SHP77 (cell line): ENCODE measurements at places on chromosomes 3 and 15.

DNA sequence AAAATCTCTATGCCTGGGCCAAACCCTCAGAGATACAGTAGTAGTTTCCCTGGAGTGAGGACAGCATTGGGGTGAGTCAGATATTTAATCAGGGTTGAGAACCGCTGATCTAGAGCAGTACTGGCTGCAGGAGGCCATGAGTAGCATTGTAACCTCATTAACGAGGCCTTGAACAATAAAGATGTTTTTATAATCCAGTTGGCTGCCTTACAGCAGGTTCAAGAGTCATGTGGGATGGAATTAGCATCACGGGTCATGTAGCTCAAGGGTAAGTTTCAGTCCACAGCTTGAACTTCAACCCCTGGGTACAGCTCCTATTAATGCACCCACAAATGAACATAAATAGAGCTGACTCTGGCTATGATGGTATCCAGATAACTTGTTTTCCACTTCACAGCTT lies 5.1 kb downstream of the HPS3 start:
- no peak for DNase-seq

DNA sequence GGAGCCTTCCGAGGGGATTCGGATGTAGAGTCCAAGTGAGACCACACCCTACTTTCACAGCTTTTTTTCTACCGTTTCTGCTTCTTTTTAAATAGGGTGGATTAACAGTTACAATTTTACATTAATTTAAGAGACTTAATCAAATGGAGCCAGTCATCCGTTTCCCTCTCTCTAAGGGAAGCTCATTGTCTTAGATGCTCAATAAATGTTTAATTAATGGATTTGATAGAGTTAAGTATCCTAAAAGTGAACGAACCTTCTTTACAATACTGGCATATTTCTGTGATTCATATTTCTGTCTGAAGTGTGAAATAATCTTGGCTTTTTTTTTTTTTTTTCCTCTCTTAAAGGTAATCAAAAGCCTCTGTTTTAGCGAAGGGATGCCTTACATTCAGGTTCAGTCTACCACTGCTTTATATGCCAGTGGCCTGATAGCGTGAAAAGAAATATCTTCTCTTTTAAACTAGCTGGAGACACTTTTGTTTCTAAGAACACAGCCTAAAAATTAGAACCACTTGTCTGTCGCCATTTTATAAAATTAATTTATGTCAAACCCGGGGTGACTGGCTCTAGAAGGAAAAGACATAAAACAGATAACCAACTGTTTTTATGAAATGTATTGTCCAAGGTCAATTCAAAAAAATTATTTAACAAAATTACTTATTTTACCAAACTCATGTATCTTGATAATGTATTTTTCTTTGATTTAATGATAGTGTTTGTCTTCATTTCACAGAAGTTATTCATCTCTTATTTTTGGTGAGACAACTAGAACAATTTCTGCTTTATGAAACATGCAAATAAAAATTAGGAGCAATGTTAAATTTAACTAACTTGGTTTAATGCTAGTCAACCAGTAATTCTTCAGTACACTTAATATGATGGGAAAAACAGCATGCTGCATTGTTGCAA lies 2.5 kb upstream of the CTNNB1 start:
- DNase-seq, result no peak

GRCh38 chr3:12914088-12914487 lies 72.7 kb upstream of the RPL32 start:
- no peak for DNase-seq

GRCh38 chr3:179174316-179174715 lies 26.2 kb downstream of the PIK3CA start:
- no peak for DNase-seq

DNA sequence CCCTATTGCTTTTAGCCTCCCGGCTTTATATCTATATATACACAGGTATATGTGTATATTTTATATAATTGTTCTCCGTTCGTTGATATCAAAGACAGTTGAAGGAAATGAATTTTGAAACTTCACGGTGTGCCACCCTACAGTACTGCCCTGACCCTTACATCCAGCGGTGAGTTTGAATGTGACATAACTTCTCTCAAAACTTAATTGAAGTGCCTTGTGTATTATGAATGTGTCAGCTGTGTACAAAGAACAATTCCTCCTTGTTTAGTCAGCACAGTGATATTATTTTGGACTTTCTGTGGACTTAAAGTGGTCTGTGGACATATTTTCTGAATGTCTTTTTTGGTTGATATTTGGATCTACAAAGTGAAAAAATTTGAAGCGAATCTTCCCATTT lies 220 bp downstream of the TP63 start:
- DNase-seq, result no peak

DNA sequence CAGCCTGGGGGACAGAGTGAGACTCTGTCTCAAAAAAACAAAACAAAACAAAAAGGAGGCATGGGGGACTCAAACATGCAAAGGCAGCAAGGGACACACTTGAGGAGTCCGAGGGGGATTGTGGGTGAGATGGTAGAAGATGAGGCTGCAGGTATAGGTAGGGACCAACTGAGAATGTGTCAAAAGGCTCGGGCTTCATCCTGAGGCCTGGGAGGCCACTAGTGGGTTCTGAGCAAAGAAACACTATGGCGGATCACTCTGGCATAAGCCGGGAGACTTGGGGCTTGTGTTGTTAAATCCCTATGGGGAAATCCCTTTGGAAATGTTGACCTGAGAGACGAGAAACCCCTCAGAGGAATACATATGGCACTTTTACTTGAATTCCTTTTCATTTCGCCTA lies 21.2 kb downstream of the ZNF710 start:
- no peak for DNase-seq

DNA sequence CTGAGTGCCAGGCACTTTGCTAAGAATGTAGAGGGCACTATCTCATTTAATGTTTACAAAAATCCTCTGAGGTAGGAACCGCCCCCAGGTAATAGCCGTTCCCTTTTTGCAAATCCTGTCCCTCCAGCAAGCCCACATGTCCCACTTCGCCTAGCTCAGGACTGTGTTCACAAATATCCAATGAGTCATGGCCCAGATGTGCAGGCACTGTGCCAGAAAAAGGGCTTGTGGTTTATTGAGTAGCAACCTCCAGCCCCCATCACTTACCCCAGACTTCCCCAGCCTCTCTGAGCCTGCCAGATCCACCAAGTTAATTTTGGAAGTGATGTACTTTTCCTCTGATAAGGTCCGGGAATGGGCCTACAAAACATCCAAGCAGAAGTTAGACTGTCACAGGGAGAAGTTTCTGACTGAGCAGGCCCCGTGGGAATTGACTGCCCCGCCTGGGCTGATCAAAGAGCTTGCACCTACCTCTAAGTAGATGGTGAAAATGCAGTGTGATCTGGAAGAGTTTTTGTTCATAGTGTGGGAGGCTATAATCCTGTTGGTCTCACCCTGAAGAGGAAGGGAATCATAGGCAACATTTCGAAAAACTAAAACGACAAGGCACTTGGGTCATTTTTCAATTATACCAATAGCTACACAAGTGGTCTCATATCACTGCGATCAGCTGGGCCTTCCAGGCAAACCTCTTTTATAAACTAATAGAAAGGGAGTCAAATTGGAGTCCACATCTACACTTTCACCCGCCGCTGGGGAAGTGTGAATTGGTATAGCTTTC lies 15.7 kb downstream of the KIF9 start:
- DNase-seq, result peak; percentile 2

- no peak for DNase-seq
Measured at GRCh38 chr15:44909423-44909822, 47.1 kb upstream of the TERB2 start.

GRCh38 chr3:79154865-79155264 lies 612.9 kb downstream of the ROBO1 start:
- DNase-seq, result no peak

- DNase-seq, result no peak
Measured at GRCh38 chr3:111939873-111940272, 39.0 kb upstream of the ABHD10 start.

GRCh38 chr3:155078711-155079467 lies 1.2 kb upstream of the MME start:
- no peak for DNase-seq

DNA sequence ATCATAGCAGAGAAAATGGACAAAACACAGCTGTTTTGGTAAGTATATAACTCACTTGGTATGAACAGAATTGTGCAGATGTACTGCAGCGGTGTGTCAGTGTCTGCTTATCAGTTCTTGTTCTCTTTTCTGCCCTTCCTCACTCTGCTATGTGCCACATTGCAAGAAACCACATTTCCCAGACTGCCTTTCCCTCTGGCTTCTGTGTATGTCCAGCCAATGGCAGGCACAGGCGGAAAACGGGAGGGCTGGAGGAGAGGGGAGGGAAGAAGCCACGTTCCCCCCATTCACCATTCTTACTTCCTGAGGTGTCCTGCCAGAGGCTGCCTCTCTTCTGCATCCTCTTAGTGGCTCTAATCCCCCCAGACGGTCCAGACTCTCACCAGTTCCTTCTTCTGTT lies 15.4 kb downstream of the HHLA2 start:
- DNase-seq, result peak; percentile 9

- DNase-seq, result no peak
Measured at GRCh38 chr3:100361897-100362296, 27.3 kb downstream of the NIT2 start.

DNA sequence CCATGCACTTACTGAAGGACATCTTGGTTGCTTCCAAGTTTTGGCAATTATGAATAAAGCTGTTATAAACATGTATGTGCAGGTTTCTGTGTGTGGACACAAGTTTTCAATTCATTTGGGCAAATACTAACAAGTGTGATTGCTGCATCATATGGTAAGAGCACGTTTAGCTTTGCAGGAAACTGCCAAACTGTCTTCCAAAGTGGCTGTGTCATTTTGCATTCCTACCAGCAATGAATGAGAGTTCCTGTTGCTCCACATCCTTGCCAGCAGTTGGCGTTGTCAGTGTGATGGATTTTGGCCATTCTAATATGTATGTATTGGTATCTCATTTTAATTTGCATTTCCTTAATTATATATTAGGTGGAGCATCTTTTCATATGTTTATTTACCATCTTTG lies 280.1 kb downstream of the SV2B start:
- no peak for DNase-seq

- DNase-seq, result no peak
Measured at GRCh38 chr3:188788621-188789081, 383.1 kb upstream of the TPRG1 start.

DNA sequence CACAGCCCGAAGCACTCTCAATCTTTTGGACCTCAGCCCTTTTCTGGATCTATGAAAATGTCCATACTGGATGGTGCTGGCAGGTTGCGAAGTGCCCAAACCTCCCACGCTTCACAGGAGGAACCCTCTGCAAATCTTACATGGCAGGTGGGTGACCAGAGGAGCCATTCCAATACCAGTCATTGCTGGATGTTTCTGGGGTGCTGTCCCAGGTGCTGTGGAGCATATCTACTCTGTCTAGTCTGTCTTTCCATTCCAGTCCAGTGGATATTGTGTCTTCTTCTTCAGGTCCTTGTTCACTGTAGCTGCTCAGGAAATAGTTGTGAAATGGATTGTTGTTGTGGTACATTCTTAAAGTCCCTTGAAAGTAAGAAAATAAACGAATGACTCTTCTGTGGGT lies 10.7 kb upstream of the ADIPOQ start:
- no peak for DNase-seq

- DNase-seq, result no peak
Measured at GRCh38 chr3:129481766-129482332, 41.8 kb downstream of the IFT122 start.

DNA sequence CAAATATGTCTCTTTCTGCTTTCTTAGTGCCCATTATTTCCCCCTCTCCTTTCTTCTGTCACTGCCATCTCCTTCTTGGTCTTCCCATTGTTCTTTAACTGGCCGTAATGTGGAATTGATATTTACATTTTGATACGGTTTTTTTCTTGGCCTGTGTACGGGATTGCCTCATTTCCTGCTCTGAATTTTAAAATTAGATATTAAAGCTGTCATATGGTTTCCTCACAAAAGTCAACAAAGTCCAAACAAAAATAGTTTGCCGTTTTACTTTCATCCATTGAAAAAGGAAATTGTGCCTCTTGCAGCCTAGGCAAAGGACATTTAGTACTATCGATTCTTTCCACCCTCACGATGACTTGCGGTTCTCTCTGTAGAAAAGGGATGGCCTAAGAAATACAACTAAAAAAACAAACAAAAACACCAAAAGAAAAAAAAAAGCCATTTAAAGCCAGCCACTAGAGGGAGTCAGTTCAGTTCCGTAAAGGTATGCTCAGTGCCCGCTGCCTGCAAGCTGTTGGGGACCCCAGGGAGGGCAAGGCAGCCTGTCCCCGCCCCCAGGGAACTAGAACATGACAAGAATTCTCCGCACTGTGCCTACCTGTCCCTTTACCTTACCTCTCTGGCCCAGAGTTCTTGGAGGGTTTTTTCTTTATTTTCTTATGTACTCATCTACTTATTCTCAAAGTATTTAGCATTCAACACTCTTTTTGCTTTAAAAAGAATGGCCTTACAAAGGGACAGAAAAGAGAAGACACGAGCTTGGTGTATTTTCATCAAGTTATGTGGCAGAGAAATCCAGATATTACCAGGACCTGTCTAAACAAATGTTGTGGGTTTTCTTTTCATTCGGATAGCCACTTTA lies 30.0 kb upstream of the NR2E3 start:
- DNase-seq, result peak; percentile 17

DNA sequence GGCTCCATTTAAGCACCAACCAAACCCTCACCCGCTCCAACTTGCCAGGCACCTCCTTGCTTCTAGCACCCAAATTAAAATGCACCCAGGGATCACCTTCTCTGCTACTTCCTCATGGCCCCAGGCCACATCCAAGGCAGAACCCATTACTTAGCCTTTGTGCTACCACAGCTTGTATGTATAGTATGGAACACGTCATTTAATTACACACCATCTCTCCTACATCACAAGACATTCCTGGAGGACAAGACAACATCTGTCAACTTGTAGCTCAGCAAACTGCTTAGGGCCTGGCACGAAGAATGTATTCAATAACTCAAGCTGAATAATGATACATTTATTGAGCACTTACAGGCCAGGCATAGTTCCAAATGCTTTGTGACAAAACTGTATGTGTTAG lies 23.3 kb downstream of the ZDHHC3 start:
- DNase-seq, result no peak

DNA sequence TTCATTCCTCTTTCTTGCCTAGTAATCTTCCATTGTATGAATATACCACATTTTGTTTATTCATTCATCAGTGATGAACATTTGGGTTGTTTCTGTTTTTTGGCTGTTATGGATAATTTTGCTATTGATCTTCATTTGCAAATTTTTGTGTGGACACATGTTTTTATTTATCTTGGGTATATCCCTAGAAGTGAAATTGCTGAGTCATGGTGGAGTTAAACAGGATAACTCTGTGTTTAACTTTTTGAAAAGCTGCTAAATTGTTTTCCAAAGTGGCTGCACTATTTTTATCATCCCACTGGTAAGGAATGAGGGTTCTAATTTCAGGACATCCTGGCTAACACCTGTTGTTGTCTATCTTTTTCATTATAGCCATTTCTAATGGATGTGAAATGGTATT lies 74.6 kb upstream of the ARL6 start:
- DNase-seq, result no peak
